ENCODE measurements at places on chromosomes 4 and X.

DNA sequence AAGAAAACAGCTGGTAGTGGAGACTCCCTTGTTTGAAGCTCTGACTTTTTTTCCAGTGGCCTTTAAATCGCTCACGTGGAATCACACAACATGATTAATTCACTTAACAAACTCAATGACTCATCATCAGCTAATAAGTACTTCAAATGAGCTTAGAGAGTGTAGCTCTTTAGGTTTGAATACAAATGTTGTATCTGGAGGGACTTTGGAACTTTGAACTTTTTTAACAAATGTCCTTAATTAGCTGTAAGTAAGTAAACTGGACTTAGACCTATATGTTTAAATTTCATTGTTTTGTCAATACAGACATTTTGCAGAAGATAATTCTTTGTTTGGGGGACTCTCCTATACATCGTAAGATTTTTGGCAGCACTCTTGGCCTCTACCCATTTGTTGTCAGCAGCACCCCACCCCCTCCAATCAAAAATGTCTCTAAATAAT, 581.1 kb downstream of the SPRY1 start:
- DNase-seq, result no peak

DNA sequence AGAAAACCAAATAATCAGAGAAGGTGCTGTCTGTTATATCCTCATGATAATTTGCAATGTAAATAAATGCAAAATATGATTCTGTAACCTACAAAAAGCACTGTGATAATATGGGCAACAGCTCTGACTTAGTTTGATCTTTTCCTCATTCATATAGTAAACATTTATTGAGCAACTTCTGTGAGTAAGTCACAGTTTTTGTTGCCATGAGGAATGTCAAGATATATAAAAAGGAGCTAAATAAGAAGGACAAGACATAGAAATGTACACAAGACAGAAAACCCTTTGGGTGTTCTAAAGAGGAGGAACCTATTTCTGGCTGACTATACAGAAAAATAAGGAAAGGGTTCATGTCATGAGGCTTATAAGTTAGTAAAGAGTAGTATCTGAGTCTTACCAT, 44.3 kb downstream of the ARSJ start:
- no peak for DNase-seq

GRCh38 chr4:61201561-61201960, 1.4 kb downstream of the ADGRL3 start:
- no peak for DNase-seq

DNA sequence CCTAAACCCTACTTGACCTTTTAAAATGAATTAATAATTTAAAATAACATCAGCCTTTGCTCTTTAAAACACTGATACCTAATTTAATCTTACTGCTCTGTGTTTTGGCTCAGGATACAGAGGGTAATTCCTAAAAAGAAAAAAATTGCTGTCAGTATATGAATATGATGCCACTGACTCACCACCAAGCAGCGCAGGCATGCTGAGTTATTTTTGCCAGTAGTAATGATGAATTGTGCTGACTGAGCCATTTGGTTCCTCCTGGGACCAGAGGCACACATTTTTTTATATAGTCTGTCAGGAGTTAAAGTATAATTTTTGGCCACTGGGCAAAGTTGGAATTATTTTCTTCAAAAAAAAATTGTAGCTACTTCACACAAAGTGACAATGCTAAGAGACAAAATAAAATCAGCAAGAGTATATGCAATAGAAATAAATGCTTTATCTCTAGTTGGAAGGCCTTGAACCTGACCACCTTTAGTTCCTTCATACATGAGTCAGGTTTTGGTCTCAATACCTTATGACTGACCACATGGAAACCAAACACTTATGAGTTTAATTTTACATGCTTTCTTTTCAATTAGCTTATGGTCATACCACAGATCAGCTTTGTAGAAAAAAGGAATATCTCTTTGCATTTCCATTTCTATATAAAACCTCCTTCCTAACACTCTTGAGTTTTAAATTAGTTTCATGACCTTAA, 115.1 kb downstream of the PPP3CA start:
- no peak for DNase-seq

DNA sequence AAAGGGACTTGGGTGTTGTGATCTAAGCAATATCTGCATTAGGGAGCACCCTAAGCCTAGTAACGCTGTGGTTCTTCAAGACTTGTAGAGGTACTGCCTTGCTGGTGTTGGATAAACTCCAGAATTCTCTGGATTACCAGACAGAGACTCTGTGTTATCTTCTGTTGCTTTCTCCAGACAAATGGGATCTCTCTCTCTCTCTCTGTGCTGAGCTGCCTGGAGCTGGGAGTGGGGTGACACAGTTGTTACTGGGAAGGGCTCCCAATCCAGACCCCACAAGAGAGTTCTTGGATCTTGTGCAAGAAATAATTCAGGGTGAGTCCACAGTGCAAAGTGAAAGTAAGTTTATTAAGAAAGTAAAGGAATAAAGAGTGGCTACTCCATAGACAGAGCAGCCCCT, 48.8 kb downstream of the MCUB start:
- DNase-seq, result no peak

GRCh38 chr4:133151691-133152329, 2.7 kb downstream of the PCDH10 start:
- no peak for DNase-seq

DNA sequence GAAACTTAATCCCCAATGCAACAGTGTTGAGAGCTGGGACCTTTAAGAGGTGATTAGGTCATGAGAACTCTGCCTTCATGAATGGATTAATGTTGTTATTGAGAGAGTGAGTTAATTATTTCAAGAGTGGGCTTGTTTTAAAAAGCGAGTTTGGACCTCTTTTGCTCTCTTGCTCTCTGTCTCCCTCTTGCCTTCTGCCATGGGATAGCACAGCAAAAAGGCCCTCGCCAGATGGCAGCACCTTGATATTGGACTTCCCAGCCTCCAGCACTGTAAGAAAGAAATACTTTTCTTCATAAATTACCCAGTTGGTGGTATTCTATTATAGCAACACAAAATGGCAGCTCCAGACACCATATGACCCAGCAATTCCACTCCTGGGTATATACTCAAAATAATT, 7.0 kb upstream of the ATP6AP2 start:
- no peak for DNase-seq

DNA sequence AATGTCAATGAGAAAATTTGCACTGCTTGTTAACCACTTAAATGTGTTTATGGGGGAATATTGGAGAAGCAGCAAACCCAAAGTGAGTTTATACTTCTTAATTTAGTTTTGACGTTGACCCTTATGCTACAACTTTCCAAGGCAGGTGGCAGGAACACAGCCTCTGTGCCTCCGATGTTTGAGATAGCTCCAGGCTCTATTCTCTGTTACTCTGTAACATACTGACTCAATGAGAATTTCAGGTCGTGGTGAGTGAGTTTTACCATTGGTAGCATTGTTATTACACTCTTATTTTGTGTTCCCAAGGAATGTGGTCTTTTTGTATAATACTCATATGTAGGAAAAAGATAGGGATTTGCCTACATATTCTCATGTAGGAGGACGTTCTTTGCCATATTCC, 210.7 kb downstream of the BMPR1B start:
- DNase-seq, result no peak

GRCh38 chr4:151541389-151542071, 132.6 kb downstream of the FHIP1A start:
- peak; percentile 88 for DNase-seq

All from LNCaP clone FGC (cell line).